ENCODE measurements at places on chromosomes 4 and X.
A peak's percentile ranks its signal among the peaks of the same experiment; 100 is the strongest.

DNA sequence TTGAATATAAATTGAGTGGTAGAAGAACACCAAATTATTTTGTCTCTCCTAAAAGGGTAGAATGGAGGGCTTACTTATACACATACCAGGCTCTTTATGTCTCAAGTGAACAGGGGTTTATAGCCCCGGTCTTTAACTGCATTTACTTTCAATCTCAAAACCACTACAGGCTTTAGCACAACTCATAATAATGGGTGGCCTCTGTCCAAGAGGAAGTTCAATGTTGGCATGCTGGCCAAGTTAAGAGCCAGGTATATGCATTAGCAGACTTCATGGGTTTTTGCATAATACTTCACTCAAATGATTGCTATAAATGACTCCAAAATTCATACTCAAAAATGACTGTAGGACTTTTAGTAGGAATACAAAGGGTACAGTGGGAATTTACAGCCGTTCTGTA lies 118.5 kb upstream of the OTUD4 start:
- DNase-seq, result no peak

GRCh38 chr4:74433541-74434172 lies 11.3 kb upstream of the AREG start:
- DNase-seq, result no peak

DNA sequence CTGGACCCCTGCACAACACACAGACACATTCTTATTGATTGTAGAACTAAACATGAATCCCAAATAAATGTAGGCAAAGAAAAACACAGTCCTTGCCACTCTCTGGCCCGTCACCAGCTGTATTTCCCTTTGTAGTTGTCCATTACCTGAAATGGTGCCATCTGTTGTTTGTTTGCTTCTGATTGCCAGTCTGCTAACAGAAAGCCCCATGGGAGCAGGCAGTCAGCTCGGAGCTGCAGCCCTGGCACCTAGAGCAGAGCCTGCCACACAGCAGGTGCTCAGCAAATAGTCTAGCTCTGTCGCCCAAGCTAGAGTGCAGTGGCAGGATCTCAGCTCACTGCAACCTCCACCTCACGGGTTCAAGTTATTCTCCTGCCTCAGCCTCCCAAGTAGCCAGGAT lies 28.9 kb downstream of the CPLX1 start:
- DNase-seq, result no peak

- DNase-seq, result no peak
Measured at GRCh38 chrX:67289055-67289499, 254.7 kb upstream of the AR start.

GRCh38 chr4:130064471-130064870 lies 968.5 kb downstream of the C4orf33 start:
- no peak for DNase-seq

DNA sequence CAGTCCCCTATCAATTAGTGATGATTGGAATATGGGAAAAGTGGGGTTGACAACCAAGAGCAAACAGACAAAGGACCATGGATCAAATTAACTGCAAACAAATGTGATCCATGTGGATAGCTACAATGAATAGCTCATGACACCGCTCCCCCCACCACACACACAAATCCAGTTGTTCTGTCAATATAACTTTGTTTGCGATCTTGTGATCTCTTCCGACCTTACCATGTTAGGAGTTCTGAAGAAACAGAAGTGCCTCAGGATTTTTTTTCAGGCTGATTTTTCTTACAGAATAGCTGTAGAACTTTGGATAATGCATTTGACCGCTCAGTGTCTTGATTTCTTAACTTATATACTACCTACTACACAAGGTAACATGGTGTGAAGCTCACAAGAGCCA lies 116.6 kb downstream of the SH2D1A start:
- peak; percentile 78 for DNase-seq

- DNase-seq, result no peak
Measured at GRCh38 chr4:67746797-67747495, 7.2 kb downstream of the GNRHR start.

DNA sequence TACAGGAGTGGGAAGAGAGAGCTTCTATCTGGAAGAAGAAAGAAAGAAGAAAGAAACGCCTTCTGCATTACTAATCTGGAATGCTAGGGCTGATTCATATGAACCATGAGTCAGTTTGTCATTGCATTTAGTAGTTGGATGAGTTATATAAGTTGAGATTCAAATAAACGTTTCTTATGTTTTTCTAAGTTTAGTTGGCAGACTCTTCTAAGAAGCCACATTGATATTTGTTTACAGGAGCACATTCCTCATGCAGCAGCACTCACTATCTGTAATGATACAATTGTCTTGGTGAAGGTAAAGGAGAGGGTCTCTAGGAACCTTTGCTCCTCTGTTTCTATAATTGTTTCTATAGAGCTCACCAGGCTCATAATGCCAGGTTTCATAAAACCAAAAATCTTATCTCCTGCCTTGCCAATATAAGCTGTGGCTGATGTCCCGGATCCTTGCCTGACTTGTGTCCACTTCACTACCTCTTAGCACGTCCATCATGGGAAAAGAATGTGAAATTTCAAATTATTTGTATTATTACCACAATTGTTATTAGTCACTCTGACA lies 39.5 kb downstream of the HOPX start:
- DNase-seq, result no peak

- no peak for DNase-seq
Measured at GRCh38 chr4:74473155-74473811, 28.3 kb downstream of the AREG start.

GRCh38 chr4:27915822-27916221 lies 1055.2 kb downstream of the STIM2 start:
- DNase-seq, result no peak

DNA sequence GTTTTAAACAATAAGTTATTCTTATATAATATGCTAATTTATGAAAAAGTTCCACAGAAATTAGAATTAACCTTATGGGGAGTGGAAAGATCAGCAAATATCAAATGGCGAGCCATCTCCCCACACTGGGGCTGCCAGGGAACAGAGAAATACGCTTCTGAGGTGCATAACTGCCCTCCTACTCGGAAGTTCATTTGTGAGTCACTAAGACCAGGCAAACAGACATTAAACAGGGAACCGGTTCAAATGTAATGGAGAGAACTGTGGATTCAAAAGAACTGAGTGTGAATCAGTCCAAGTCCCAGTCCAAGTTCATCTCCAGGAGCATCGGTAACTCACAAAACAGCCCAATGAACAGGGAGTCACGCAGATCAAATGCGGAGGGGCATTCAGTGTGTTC lies 11.4 kb upstream of the S100G start:
- no peak for DNase-seq

GRCh38 chrX:31007321-31007720 lies 64.5 kb downstream of the FTHL17 start:
- no peak for DNase-seq

- DNase-seq, result no peak
Measured at GRCh38 chr4:11635342-11635741, 206.6 kb upstream of the HS3ST1 start.

DNA sequence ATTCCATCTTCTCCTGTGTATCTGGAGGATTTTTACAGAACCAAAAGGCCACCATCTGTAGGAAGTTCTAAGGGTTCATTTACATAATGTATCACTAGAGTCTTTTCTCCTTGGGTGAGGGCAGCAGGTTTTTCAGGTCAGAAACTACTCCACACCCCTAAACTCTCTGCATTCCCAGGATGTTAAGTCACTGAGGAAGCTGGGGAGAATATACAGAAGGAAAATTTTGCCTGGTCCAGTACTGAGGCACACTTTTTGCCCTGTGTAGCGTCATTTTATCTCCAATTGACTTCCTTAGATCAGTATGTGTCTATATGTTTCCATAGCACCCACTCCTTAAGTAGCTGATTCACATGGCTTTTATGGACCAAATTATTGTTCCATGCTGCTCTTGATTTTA lies 17.0 kb downstream of the XKRX start:
- no peak for DNase-seq

- DNase-seq, result no peak
Measured at GRCh38 chrX:27519226-27519625, 56.1 kb upstream of the PPP4R3C start.

DNA sequence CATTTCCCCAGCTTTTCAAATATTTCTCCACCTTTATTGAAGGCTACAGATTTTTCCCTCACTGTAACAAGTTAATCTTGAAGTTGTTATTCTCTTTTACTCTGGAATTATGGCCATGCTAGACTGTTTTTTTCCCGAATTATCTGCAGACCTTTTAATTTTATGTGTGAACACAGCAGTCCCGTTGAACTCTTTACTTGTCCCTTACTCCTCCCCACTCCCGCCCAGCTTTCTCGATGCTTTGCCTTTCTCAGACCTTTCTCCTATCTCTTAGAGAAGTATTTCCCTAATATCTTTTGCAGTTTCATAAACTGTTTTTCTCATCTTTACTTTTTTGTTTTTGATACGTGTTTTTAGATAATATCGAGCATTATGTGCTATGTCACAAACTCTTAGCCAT lies 776 bp downstream of the CEP44 start:
- DNase-seq, result no peak

GRCh38 chr4:185835336-185835735 lies 23.3 kb upstream of the SORBS2 start:
- no peak for DNase-seq

GRCh38 chr4:151202851-151203455 lies 74.0 kb upstream of the PRSS48 start:
- no peak for DNase-seq

DNA sequence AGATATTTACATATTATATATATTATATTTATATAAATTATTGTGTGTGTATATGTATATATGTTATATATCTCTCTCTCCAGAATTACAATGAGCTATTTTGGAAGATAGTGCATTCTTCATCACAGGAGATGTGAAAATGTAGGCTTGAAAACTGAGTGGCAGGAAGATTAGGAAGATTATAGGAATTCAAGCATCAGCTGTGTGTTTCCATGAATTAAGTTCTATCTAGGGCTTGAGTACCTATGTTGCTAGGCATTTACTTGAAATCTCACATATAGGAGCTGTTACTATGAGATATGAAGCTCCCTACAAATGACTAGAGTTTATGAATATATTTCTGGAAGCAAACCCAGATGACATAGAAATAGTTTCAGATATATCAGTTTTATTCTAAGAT lies 328.7 kb downstream of the EPHA5 start:
- no peak for DNase-seq

DNA sequence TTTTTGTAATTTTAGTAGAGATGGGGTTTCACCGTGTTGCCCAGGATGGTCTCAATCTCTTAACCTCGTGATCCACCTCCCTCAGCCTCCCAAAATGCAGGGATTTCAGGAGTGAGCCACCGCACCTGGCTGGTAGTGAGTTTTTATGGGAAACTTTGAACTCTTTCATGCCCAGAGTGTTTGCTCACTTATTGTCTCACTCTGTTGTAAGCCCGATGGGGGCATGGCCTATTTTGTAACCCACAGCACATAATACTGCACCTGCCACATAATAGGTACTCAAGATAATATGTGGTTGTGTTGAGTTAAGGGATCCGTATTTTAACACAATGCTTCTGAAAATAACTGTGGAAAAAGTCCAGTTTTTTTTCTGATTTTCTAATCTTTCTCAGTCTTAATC lies 109.6 kb upstream of the GIMD1 start:
- peak; percentile 48 for DNase-seq

Measured in NCI-H748 treated with DMSO at 0.1 percent for 48 hours (cell line).